Subcutaneous preadipocyte (primary cell): ENCODE measurements at places on chromosomes 3 and 15. TPM values are rescaled to one million over a fixed set of nuclear protein-coding genes. Genes with fewer than 3 reads are reported as not detected.

Gene ARL8B
- total RNA-seq, result 59.9 and 71.9 TPM in 2 replicates

Gene ACAN
- not detected in 2 replicates for total RNA-seq

Gene SPINK8
- not detected in 2 replicates for total RNA-seq

Gene NPAP1
- not detected in 2 replicates for total RNA-seq

Gene ACKR4
- 2.5 and 8.1 TPM in 2 replicates for total RNA-seq

Gene DTX3L
- total RNA-seq, result 18.6 and 19.8 TPM in 2 replicates

Gene C3orf49
- total RNA-seq, result not detected in 2 replicates

Gene TMEM212
- not detected in 2 replicates for total RNA-seq

Gene ALDH1L1
- under 0.01 TPM in 1 of 2 replicates, not detected in the other for total RNA-seq

Gene USP50
- 0.39 TPM in 1 of 2 replicates, not detected in the other for total RNA-seq

Gene RAB43
- 5.1 and 8.4 TPM in 2 replicates for total RNA-seq

Gene CA12
- 122 and 133 TPM in 2 replicates for total RNA-seq

Gene SLC12A1
- total RNA-seq, result not detected in 2 replicates

Gene C15orf62
- total RNA-seq, result not detected in 2 replicates

Gene CHRNA3
- total RNA-seq, result not detected in 2 replicates

Gene IL16
- total RNA-seq, result 1.6 and 4.0 TPM in 2 replicates

Gene BOC
- 2.2 and 12.9 TPM in 2 replicates for total RNA-seq

Gene SLC22A14
- total RNA-seq, result 0.20 and 1.5 TPM in 2 replicates

Gene PLEKHO2
- total RNA-seq, result 22.8 and 29.9 TPM in 2 replicates

Gene GOLGA8S
- not detected in 2 replicates for total RNA-seq

Gene AHSG
- total RNA-seq, result not detected in 2 replicates

Gene ITGA11
- total RNA-seq, result 0.20 and 0.37 TPM in 2 replicates

Gene ROPN1
- total RNA-seq, result not detected in 2 replicates

Gene MCF2L2
- total RNA-seq, result 0.73 and 1.6 TPM in 2 replicates

Gene PLA2G4E
- total RNA-seq, result not detected in 2 replicates

Gene EFHB
- 0.37 and 1.4 TPM in 2 replicates for total RNA-seq

Gene ILDR1
- total RNA-seq, result not detected in 2 replicates

Gene RTP3
- total RNA-seq, result not detected in 2 replicates

Gene SV2B
- not detected in 2 replicates for total RNA-seq

Gene OIP5
- total RNA-seq, result 8.6 and 10.3 TPM in 2 replicates

Gene CPNE9
- not detected in 2 replicates for total RNA-seq

Gene TRIM42
- total RNA-seq, result not detected in 2 replicates

Gene SNTN
- not detected in 2 replicates for total RNA-seq

Gene SNX33
- 22.5 and 22.8 TPM in 2 replicates for total RNA-seq

Gene PRKCI
- 29.4 and 39.9 TPM in 2 replicates for total RNA-seq

Gene DOCK3
- total RNA-seq, result under 0.01 and 0.20 TPM in 2 replicates

Gene MKRN3
- total RNA-seq, result 2.3 TPM in 1 of 2 replicates, not detected in the other

Gene MOBP
- not detected in 2 replicates for total RNA-seq

Gene GOLGA6A
- total RNA-seq, result not detected in 2 replicates

Gene NRG4
- not detected in 2 replicates for total RNA-seq

Gene GPR27
- under 0.01 TPM in 2 replicates for total RNA-seq

Gene NRROS
- total RNA-seq, result 3.3 and 4.9 TPM in 2 replicates

Gene CFAP100
- total RNA-seq, result not detected in 2 replicates

Gene AADACL2
- not detected in 2 replicates for total RNA-seq

Gene DRD3
- total RNA-seq, result not detected in 2 replicates

Gene RIOX2
- 33.4 and 45.9 TPM in 2 replicates for total RNA-seq

Gene ZNF660
- total RNA-seq, result 0.20 and 1.8 TPM in 2 replicates

Gene PYGO1
- 8.1 and 8.6 TPM in 2 replicates for total RNA-seq

Gene IMPG2
- under 0.01 and 0.20 TPM in 2 replicates for total RNA-seq

Gene MPI
- total RNA-seq, result 51.0 and 63.2 TPM in 2 replicates

Gene ZKSCAN7
- total RNA-seq, result 3.7 and 5.5 TPM in 2 replicates

Gene DCP1A
- total RNA-seq, result 11.8 and 14.7 TPM in 2 replicates

Gene FILIP1L
- 19.1 and 42.8 TPM in 2 replicates for total RNA-seq

Gene AGBL1
- not detected in 2 replicates for total RNA-seq

Gene KIF7
- 8.8 and 10.0 TPM in 2 replicates for total RNA-seq

Gene IQCF5
- not detected in 2 replicates for total RNA-seq

Gene IL17RB
- under 0.01 TPM in 1 of 2 replicates, not detected in the other for total RNA-seq

Gene NECTIN3
- total RNA-seq, result 50.0 and 88.6 TPM in 2 replicates

Gene LNP1
- 4.3 and 4.4 TPM in 2 replicates for total RNA-seq

Gene HTR3E
- total RNA-seq, result not detected in 2 replicates
